ENCODE measurements at places on chromosomes 5 and 9. TPM values are rescaled to one million over a fixed set of nuclear protein-coding genes. Genes with fewer than 3 reads are reported as not detected.

The MYOZ3 gene
- 0.30 TPM for total RNA-seq

The CRB2 gene
- not detected for total RNA-seq

The LCN9 gene
- total RNA-seq = not detected

The ENC1 gene
- total RNA-seq = 217 TPM

The SHOC1 gene
- total RNA-seq = 0.09 TPM

The FAM151B gene
- 4.6 TPM for total RNA-seq

The INSL6 gene
- not detected for total RNA-seq

The SH3TC2 gene
- 1.2 TPM for total RNA-seq

The GBA2 gene
- 31.0 TPM for total RNA-seq

The CAMK4 gene
- 10.3 TPM for total RNA-seq

The ANKRD31 gene
- total RNA-seq = 0.14 TPM

The GAPT gene
- total RNA-seq = not detected

The CARD9 gene
- total RNA-seq = 1.8 TPM

The MZB1 gene
- not detected for total RNA-seq

The LRRC70 gene
- 1.2 TPM for total RNA-seq

The LHFPL2 gene
- total RNA-seq = 99.6 TPM

The PCDHGA11 gene
- 19.4 TPM for total RNA-seq

The BOD1 gene
- total RNA-seq = 101 TPM

The PTPRD gene
- total RNA-seq = 34.7 TPM

The FCHSD1 gene
- total RNA-seq = 61.7 TPM

The ACTBL2 gene
- total RNA-seq = 0.89 TPM

The DMRT2 gene
- 1.7 TPM for total RNA-seq

The LHX2 gene
- not detected for total RNA-seq

The SAP30L gene
- total RNA-seq = 15.8 TPM

The PCDHGC4 gene
- 3.5 TPM for total RNA-seq

The OR13C5 gene
- total RNA-seq = not detected

The PAXX gene
- 13.5 TPM for total RNA-seq

The MEIKIN gene
- not detected for total RNA-seq

The FAM169A gene
- 0.74 TPM for total RNA-seq

The GKAP1 gene
- total RNA-seq = 0.55 TPM

The PCDHB13 gene
- total RNA-seq = 0.89 TPM

The ADAM19 gene
- total RNA-seq = 150 TPM

The C5orf63 gene
- total RNA-seq = 1.5 TPM

The PROB1 gene
- total RNA-seq = 0.59 TPM

The KCNV2 gene
- total RNA-seq = not detected

The FCN2 gene
- not detected for total RNA-seq

The SPINK1 gene
- total RNA-seq = 0.59 TPM

The KLF4 gene
- 1.5 TPM for total RNA-seq

The LCN1 gene
- total RNA-seq = 0.59 TPM
